ENCODE measurements at places on chromosomes 1 and 21. TPM values are rescaled to one million over a fixed set of nuclear protein-coding genes. Genes with fewer than 3 reads are reported as not detected.

GRCh38 chr1:98702976-98703375, 41.5 kb downstream of the SNX7 start:
- DNase-seq = no peak
- no peak overlapping the region for H3K4me3 ChIP-seq
- H3K4me1 ChIP-seq = no peaks in the 10 kb centered on the region

DNA sequence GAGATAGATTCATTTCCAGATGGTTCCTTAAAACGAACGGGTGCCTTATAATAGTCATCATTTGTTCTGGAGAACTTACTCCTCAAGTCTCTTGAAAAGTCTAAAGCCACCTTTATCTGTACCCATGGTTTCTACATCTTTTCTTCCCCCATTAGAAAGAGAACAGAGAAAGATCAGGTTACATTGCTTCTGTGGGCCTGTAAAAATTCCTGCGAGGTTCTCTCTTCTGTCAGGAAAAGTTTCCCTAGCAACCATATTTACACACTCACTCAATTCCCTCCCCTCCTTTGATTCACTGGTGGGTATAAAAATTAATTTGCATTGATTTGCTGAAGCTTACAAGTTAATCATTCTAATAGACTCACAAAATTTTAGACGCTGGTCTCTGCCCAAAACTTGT, 6.7 kb downstream of the PHC2 start:
- no peak overlapping the region for H3K27ac ChIP-seq
- peaks cover 5% of the 10 kb centered on the region for H3K4me1 ChIP-seq

DNA sequence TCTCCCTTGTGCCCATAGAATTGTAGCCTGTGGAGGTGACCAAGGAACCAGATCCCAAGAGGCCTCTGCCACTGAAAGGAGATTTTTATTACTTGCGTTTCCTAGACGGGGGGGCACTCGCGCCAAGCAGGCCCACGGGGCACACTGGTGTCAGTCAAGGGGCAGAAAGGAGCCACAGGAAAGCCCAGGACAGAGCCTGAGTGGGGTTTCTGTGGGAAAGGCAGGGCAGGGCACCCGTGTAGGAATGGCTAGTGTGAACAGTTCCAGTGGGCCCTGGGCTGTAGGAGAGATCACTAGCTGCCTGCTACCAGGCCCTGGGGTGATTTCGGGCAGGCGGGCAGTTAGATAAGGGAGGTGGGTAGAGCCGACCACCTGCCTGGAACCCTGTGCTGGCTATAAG, 70.8 kb downstream of the ADARB1 start:
- peaks cover 6% of the 10 kb centered on the region for H3K4me1 ChIP-seq
- no peaks in the 10 kb centered on the region for H3K36me3 ChIP-seq
- no peak overlapping the region for H3K4me3 ChIP-seq

GRCh38 chr1:159929155-159930051, 4.1 kb upstream of the TAGLN2 start:
- H3K27me3 ChIP-seq = no peaks in the 10 kb centered on the region
- peaks cover 11% of the 10 kb centered on the region for H3K4me1 ChIP-seq
- no peaks in the 10 kb centered on the region for H3K36me3 ChIP-seq
- no peak overlapping the region for H3K4me3 ChIP-seq

- peaks cover 71% of the 10 kb centered on the region for H3K36me3 ChIP-seq
- H3K4me3 ChIP-seq = no peak overlapping the region
- peaks cover 8% of the 10 kb centered on the region for H3K4me1 ChIP-seq
- DNase-seq = no peak
- H3K27me3 ChIP-seq = no peaks in the 10 kb centered on the region
- H3K27ac ChIP-seq = no peak overlapping the region
Measured at GRCh38 chr1:40462956-40463590, 12.8 kb downstream of the ZFP69B start.

The RABIF gene
- 15.3 TPM for total RNA-seq

The PTGER3 gene
- total RNA-seq = 0.06 TPM
